Activated CD4-positive, alpha-beta T cell treated with anti-CD3 and anti-CD28 coated beads for 36 hours (primary cell): ENCODE measurements at places on chromosomes 4 and X. TPM values are rescaled to one million over a fixed set of nuclear protein-coding genes. Genes with fewer than 3 reads are reported as not detected.
A peak's percentile ranks its signal among the peaks of the same experiment; 100 is the strongest.

GRCh38 chr4:174928575-174929253 is 10.6 kb downstream of the ADAM29 start:
- no peak for DNase-seq

DNA sequence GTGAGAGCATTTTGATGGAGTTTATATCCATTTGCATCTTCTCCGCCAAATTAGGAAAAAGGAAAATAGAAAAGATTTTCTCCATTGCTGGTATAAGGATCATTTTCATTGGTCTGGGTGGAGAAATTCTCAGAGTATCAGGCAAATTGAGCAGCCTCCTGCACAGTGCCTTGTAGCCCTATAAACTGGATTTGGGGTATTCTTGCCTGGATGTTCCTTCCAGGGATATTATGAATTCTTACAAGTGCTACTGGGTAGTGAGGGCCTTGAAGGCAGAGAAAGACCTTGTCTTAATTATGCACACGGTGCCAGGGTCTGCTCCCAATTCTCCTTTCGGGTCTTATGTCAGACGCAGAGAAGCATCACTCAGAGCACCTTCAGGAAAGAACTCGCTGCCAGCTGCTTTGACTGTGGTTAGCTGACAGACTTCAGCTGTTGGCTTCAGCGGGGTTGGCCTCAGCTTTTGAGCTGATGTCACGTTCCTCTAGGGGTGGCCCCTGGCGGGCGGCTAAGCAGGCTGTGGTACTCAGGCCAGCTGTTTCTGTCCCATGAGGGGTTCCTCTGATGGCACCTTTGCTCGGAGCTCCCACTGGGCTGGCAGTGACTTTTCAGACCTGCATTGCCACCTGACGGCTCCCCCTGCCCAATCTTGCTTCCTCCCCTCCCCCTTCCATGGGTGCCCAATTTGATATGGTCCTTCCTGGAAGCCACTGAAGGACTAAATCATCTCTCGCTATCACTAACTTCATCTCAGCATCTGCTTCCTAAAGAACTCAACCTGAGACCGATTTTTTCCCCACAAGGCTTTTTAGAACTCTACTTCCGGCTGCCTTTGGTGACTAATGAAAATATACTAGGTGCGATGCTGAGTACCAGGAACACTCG is 519.5 kb downstream of the BCOR start:
- DNase-seq, result peak; percentile 83

The STOX2 gene
- not detected for total RNA-seq

DNA sequence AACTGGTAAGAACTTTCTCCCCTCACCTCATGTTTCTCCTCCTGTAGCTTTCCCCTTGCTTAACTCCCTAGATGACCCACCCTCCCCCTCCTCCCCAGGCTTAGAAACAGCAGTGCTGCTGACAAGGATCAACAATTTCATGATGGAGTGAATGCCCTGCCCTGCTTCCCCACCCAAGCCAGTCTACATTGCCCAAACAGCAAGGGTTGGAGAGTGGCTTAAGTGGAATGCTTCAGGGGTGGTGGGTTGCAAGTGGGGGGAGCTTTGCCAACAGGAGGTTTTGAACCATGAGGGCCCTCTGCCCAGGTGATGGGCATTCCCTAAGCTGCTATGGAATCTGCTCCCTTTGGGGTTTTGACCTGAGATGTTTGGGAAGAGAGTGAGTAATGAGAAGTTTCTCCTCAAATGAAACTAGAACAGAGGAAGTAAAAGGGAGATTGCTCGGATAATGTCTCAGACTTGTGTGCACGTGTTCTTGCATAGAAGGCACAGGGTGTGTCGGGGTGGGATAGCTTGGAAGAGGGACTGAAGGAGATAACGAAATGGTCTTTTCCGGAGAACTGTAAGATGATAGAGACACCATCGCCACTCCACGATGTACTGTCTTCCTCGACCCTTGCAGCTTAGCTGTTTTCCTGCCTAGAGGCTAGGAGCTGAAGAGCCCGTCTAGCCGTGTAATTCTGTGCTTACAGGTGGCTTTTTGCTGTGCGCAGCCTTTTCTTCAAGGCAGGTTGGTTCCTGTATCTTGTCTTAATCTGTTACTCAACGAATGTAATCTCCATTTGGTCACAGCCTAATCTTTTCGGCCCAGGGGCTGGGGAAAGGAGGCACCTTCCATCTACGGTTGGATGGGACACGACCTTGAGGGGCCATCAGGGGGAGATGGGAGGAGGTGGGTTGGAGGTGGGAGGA is 10.1 kb downstream of the GDPD2 start:
- DNase-seq, result no peak

GRCh38 chrX:2677764-2678163 is 13.3 kb upstream of the CD99 start:
- DNase-seq, result no peak

The CISD2 gene
- 33.5 TPM for total RNA-seq

The MAGEA10 gene
- not detected for total RNA-seq

DNA sequence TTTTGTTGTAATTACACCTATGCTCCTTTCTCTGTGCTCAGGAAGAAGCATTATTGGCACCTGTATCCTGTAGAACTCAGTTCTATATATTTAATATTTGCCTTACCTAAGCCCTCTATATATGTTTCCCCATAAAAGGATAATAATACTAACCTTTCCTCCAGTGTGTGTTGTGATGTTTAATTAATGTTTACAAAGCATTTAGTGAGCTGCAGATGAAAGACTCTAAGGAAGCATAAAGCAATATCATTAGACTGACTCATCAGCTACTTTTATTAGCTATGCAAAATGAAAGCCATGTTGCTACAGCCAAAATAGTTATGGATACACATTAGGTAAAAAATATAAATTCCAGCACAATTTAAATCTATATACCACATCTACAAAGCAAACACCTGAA is 93.6 kb upstream of the PTPN13 start:
- DNase-seq, result no peak

DNA sequence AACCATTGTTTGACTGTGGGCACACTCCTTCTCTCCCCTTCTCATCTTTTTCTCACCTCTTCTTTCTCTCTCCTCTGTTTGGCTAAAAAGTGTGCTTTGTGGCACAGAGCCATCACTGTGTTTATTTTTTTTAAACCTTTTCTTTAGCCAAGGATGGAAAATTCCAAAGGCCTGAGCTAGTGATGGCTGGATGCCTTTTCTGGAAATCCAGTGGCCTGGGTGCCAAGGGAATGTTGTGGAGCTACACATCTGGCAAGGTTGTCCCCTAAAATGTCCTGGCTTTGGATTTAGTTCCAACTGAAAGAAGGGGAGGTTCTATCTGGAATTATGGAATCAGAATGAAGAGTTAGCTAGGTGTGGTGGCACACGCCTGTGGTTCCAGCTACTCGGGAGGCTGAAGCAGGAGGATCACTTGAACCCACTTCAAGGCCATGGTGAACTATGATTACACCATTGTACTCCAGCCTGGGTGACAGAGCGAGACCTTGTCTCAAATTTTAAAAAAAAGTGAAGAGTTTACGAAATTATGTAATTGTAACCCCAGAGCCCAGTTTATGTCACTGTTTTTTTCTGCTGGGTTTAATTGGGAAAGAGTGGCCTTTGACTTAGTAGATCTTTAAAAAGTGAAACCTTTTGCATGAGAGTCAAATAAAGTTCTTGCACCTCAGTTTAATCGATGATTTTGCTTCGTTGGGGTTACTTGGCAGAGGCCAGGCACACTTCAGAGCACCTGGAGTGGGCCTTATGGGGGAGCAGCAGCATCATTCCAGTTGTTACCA is 17.7 kb downstream of the DOCK11 start:
- DNase-seq, result no peak

GRCh38 chrX:11059933-11060332 is 51.2 kb upstream of the HCCS start:
- DNase-seq, result no peak

The RP2 gene
- total RNA-seq, result 3.3 TPM

The CLDN22 gene
- not detected for total RNA-seq

The SOD3 gene
- total RNA-seq, result not detected

DNA sequence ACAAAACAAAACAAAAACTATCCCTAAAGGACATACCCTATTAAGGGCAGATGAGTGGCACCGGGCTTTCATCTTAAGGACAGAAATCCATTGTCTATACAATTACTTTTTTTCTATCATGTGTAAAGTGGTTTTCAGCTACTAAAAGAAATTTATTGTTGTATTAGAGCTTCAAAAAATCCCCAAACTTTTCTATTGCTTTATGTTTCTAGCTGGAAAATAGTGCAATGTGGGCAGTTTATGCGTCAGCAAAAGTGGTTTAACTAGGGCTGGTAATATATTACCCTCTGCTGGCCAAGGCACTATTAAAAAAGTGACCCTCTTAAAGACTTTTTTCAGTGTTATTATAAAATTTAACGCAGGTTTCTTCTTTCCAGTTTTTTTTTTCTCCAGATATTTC is 15.5 kb upstream of the GPR82 start:
- no peak for DNase-seq

The DUX4 gene
- total RNA-seq, result not detected

The TACR3 gene
- total RNA-seq, result not detected

- no peak for DNase-seq
Measured at GRCh38 chrX:44314808-44315207, 28.7 kb downstream of the EFHC2 start.

The SLC25A6 gene
- 456 TPM for total RNA-seq

- DNase-seq, result no peak
Measured at GRCh38 chr4:176817204-176817603, 24.5 kb upstream of the VEGFC start.

GRCh38 chrX:1500701-1501624 is 36.0 kb downstream of the P2RY8 start:
- no peak for DNase-seq

- DNase-seq, result no peak
Measured at GRCh38 chrX:22889819-22890218, 109.9 kb upstream of the DDX53 start.

The AMER1 gene
- 3.2 TPM for total RNA-seq

DNA sequence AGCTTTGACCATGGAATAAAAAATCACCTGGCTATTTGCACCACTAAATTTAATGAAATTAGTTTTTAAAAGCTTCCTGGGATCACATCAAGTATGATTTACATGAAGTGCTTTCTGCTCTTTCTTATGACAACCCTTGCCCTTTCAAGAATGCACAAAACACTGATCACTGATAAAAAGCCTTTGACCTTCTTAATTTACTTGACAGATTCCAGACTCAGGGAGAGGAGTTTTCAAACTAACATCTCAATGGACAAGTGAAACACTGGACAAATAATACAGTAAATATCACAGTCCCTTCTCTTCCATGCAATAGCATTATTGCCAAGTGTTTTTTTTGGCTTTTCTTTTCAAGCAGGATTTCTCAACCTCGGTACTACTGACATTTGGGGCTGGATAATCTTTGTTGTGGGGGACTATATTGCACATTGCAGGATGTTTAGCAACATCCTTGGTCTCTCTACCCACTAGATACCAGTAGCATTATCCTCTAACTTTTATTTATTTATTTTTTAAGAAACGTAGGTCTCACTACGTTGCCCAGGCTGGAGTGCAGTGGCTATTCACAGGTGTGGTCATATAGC is 86.3 kb downstream of the ZNF827 start:
- no peak for DNase-seq

The SPATA4 gene
- total RNA-seq, result not detected

DNA sequence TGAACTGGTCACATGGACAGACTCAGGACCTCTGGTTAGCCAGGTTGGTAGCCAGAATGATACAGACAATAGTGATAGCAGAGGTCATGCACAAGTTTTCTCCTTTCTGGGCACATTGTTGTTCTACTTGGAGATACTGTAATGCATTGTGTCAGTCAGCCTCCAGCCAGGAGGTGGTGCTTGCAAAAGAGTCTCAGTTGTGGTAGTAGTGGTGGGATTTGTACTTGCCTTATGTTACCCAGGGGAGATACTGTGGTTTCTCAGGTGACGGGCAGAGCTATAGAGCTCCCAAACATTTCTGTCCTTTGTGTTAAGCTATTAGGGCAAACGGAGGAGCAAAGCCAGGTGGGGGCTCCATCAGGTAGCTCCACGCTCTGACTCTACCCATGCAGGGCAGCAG is 190.5 kb downstream of the STPG2 start:
- no peak for DNase-seq

The DGAT2L6 gene
- total RNA-seq, result not detected

DNA sequence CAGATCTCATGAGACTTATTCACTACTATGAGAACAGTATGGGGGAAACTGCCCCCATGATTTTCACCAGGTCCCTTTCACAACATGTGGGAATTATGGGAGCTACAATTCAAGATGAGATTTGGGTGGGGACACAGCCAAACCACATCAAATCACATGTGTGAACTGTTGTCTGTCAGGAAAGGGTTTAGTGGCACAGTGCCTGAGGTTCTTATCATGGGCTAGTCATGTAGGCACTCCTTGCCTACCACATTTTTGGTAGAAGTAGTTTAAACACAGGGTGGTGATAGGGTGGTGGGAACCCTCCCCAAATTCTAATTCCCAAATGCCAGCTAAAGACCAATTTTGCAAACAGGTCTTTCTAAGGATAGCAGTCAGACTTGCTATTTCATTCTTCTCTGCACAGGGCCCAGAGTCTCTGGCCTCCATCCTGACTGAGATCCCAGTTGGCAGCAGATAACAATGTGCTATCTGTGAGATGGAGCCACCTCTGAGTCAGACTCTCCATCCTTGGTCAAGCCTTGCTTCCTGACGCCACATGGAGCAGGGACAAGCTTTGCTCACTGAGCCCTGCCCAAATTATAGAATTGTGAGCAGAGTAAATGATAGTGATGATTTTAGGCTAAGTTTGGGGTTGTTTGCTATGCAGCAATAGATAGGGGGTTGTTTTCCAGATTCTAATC is 33.5 kb upstream of the SETD7 start:
- DNase-seq, result no peak

GRCh38 chr4:113636877-113637276 is 124.7 kb downstream of the CAMK2D start:
- peak; percentile 32 for DNase-seq

GRCh38 chrX:4841216-4841745 is 1127.8 kb upstream of the PRKX start:
- no peak for DNase-seq

GRCh38 chrX:132612821-132613564 is 124.2 kb upstream of the MBNL3 start:
- peak; percentile 64 for DNase-seq

DNA sequence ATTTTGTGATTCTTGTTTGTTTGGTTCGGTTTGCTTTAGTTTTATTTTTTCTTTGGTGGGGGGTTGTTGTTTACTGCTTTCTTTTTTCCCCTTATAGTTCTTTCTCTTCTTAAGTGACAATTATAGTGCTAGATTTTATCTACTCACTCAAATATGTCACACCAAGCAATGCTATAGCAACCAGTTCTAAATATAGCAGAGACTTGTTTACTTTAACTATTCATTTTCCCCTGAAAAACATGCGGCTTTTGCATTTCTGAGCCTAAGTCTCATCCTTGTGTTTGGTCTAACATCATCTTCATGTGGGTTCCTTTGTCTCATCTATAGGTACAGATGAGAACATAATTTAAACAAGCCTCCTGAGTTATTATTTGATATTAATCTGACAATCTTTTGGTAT is 676.6 kb downstream of the FAT4 start:
- DNase-seq, result no peak

The RTL5 gene
- 0.14 TPM for total RNA-seq

The NUDT9 gene
- total RNA-seq, result 13.3 TPM

GRCh38 chr4:6834867-6835266 is 52.3 kb downstream of the KIAA0232 start:
- no peak for DNase-seq

The PROM1 gene
- 0.16 TPM for total RNA-seq

The ZNF732 gene
- 0.09 TPM for total RNA-seq

GRCh38 chr4:82551734-82552133 is 10.1 kb downstream of the TMEM150C start:
- DNase-seq, result no peak

GRCh38 chrX:47191331-47191730 is 2.3 kb upstream of the UBA1 start:
- peak; percentile 69 for DNase-seq

- no peak for DNase-seq
Measured at GRCh38 chrX:150234126-150234525, 129.0 kb upstream of the MAMLD1 start.

- no peak for DNase-seq
Measured at GRCh38 chr4:5609306-5610007, 98.9 kb downstream of the EVC2 start.
